HT1080 (cell line): ENCODE measurements at places on chromosomes 16 and 17.

GRCh38 chr17:75909812-75910274 lies 5.2 kb upstream of the MRPL38 start:
- no peak for DNase-seq

DNA sequence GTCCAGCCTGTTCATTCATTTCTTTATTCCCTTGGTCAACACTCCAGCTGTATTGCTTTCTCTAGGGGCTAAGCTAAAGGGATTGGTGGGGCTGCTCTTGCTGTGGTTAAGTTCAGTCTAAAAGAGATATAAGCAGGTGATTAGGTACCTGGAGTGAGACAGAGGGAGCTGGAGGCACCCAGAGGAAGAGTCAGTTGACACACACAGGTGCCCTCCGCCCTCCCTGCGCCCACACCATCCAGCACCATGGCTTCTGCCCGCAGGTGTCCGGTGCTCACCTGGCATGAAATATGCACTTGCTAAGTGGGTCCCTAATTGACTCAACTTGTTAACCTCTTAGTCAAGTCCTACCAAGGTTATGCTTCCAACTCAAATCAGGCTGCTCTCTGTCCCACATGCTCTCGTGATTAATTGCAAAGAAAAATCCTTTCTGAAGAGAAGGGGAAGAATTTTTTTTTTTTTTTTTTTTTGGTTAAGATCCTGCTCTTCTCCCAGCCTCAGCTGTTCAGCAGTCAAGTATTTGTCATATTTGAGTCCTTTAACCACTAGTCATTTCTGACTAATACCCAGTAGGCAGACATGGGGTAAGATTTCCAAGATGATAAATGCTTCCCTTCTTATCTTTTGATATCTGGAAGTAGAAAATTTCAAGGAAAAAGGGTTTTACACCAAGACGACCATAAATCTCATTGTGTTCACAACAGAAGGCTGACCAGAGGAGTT lies 199.8 kb upstream of the WSCD1 start:
- peak; percentile 10 for DNase-seq

GRCh38 chr17:43574348-43574747 lies 28.2 kb upstream of the ETV4 start:
- no peak for DNase-seq

GRCh38 chr16:77711179-77711578 lies 11.1 kb upstream of the NUDT7 start:
- DNase-seq, result no peak

DNA sequence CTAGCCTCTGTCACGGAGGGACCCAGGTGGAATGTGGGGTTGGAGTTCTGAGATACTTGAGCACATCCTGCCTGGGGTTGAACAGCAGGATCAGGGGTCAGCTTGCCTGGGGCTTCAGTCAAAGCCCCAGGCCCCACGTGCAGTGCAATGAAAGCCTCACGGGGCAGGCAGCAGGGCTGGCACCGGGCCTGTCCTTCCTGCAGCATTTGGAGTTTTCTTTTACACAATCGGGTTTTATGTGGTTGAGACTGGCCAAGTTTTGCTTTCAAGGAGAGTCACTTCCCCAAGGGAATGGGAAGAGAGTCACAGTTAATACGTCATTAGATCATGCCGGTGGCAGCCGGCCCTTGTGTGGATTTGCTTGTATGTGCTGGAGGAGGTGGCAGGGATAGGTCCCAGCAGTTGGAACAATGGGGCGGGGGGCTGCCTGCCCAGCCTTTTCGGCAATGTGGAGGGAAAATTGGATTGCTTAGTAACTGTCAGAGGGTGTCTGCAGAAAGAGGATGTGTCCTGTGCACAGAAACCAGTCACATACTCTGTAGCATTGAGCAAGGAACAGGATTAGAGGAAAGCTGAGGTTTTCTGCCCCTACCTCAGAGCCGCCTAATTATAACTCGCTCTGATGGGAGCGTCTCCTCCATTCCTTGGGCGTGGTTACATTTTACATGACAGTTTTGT lies 4.5 kb downstream of the RMI2 start:
- peak; percentile 28 for DNase-seq

DNA sequence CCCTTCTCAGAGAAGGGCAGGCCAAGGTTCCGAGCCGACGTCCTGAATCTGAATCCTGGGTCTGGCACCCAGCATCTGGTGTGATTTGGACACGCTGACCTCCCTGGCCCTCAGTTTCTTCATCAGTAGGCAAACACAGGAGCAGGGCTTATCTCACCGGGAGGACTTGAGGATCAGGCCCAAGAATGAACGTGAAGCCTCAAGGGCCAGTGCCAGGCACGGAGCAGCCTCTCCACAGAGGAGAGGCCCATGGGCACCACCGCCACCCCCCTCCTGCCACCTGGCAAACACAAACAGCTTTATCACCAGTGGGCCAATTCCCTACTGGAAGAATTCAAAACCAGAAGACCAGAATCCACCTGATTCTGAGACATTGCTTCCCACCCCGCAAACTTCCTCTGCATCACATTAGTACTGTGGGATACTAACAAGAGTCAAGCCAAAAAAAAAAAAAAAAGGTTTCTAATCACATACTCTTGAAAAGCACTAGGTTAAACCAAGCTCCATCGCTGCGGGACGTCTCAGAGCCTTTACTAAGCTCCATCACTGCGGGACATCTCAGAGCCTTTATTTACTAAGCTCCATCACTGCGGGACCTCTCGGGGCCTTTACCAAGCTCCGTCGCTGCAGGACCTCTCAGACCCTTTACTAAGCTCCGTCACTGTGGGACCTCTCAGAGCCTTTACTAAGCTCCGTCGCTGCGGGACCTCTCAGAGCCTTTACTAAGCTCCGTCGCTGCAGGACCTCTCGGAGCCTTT lies 68.0 kb upstream of the DOC2B start:
- no peak for DNase-seq

DNA sequence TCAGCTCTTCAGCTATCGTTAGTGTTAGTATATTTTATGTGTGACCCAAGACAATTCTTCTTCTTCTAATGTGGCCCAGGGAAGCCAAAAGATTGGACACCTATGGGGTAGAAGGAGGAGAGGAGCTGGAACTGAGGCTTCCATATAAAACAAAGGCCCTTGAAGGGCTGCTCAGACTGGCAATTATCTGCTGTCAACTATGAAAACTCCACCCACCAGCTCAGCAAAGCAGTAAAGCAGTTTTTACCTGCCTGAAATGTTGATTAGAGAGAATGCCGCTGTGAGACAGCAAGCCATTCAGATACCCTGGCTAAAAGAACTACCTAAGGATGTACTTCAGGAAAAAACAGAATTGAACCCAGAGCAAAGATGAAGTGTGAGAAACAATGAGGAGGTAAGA lies 45.9 kb upstream of the GNAO1 start:
- DNase-seq, result no peak

DNA sequence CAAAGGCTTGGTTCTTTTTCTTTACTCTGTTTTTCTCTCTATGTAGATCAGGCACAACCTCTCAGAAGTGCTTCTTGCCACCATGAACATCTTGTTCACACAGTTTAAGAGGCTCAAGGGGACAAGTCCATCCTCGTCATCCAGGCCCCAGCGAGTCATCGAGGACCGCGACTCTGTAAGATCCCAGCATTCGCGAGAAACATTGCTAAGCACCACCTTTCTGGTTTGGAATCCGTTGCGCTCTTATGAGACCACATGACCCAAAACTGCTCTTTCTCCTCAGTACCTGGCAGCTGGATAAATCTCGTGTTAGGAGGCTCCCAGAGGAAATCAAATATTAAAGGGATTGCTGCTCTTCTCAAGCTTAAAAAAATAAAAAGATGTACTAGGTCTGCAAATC lies 23.3 kb upstream of the SLC12A3 start:
- DNase-seq, result no peak

- no peak for DNase-seq
Observed at GRCh38 chr17:79304884-79305283, 230.3 kb downstream of the ENGASE start.

- DNase-seq, result no peak
Observed at GRCh38 chr16:24018485-24018884, 182.7 kb downstream of the PRKCB start.

- DNase-seq, result no peak
Observed at GRCh38 chr16:29702269-29702668, 23.3 kb downstream of the QPRT start.

- DNase-seq, result no peak
Observed at GRCh38 chr16:84919269-84919668, 92.1 kb downstream of the ZDHHC7 start.

- peak; percentile 84 for DNase-seq
Observed at GRCh38 chr17:27559506-27560481, 71.2 kb upstream of the LGALS9 start.

DNA sequence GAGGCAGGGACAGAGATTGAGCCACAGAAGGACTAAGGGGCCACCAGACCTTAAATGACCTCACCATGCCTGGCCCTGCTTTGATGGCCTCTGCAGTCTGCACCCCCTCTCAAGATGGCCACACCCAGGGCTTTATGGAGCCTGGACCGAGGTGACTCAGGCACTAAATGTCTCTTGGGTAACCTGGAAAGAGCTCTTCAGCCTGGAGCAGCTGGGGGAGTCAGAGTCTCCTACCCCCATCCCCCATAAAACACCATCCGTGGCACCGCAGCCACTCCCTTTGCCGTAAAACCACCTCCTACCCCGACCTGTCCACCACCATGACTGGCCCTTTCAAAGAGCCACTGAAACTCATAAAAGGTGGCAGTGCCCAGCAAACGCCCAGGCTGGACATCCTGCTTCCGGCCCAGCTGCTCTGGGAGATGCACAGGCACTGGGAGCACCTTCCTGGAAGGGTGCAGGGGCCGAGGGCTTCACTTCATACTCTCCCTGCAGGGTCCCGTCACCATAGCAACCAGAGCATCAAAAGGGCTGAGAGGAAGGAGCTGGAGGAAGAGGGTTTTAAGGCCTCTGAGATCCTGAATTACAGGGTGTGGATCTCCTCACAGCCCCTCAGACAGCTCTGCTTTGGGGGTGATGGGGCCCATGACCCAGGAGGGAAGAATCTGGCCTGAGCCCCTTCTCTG lies 22.3 kb downstream of the FOXN1 start:
- no peak for DNase-seq

- DNase-seq, result no peak
Observed at GRCh38 chr16:69365901-69366300, 14.3 kb upstream of the TMED6 start.

- no peak for DNase-seq
Observed at GRCh38 chr17:13525876-13526275, 75.9 kb downstream of the HS3ST3A1 start.

DNA sequence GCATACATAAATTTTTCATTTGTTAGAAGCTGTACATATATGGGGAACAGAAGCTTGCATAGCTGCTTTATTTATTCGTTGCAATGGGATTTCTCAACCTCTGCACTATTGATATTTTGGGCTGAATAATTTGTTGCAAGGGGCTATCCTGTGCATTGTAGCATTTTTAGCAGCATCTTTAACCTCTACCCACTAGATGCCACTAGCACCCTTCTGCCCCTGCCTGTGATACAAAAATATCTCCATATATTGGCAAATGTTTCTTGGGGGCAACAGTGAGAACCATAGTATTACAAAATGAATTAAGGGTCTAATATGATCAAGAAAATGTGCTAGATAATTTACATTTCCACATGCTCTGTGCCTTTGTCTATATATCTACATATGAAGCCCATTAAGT lies 1401.0 kb downstream of the CDH11 start:
- DNase-seq, result no peak

DNA sequence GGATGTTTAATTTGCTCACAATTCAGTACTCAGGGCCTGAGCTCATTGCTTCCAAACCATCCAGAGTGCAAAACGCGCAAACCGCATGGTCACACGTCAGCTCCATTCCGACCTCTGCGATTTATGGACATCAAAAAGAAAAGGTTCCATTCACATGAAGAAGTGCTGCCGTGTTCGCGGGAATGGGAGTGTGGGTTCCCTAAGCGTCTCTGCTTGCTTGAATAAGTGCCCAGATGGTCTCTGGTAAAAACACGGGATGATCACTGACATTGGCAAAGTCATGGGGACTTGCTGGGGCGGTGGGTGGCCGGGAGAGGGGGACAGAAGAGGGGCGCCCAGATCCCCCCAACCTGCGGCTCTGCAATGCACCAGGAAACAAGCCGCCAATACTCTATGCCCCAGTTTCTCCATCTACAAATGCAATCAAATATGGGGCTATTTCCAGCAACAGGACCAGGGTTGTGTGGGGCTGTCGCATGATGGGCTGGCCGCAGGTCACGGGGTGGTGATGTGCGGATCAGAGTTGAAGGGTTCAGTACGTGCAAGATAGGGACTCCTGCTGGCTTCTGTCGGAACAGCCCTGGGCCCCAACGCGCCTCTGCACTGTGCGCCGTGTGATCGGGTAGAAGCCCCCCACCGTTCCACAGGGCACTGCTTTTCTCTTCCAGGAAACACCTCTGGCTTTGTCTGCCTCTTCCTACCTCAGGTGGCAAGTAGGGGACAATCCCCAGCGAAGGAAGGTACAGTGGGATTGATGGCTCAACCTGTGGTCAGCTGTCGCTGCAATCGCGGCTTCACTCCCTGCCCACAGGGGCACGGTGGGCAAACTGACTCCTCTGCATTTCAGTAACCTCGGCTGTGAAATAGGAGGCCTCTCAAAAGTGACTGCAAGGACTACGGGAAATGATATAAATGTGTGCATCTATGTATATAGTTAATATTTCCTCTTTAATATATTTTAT lies 11.2 kb downstream of the FOXF1 start:
- DNase-seq, result no peak

DNA sequence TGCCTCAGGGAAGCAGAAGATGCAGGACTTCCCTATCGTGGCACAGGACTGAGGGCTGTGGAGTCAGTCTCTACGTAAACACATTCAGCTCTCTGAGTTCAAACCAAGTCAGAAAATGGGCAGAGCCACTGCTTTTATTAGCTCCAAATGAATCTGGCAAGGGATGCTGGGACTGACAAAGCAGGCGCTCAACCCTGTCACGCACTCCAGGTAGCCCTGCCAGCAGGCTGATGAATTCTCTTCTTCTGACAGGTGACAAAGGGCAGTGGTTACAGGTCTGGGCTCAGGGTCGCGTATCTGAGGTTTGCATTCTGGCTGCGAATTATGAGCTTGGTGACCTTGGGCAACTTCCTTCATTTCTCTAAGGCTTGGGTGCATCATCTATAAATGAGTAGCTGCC lies 9.4 kb downstream of the RPH3AL start:
- DNase-seq, result no peak

DNA sequence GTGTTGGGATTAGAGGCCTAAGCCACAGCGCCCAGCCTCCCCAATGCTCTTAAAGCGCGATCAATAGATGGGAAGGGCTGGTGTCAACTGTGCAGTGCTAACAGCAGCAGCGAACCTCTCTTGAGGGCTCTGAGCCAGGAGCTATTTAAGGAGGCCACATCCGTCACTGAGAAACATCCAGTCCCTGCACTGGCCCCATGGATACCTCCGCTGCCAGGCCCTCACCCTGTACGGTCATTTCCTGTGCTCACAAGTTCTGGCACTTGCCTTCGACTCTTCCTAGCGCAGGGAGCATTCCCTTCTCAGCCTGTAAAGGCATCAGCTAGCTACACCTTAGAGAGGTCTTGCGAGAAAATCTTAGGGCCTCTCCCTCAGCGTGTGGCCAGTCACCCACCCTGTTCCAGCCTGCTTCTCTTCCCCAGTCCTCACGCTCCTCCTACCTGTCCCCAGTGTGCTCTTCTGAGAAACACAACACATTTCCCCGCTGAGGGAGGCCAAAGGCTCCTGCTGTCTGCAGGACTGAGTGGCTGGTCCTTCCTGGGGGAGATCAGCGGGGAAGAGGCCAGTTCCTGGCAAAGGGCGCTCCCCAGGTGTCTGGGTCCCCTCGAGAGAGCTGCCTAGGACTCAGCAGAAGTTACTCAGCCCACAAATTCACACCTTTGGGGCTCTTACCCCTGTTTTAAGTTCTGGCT lies 28.6 kb downstream of the GTF3C1 start:
- peak; percentile 51 for DNase-seq

GRCh38 chr16:28482026-28482425 lies 9.8 kb downstream of the CLN3 start:
- DNase-seq, result no peak

GRCh38 chr17:58415371-58416055 lies 1.8 kb downstream of the RNF43 start:
- no peak for DNase-seq
